ENCODE measurements at places on chromosomes 1 and 21.

GRCh38 chr1:94698759-94699502, 121.2 kb upstream of the SLC44A3 start:
- no peak for DNase-seq

- no peak for DNase-seq
Observed at GRCh38 chr1:89657886-89658285, 25.0 kb downstream of the LRRC8C start.

- no peak for DNase-seq
Observed at GRCh38 chr1:65343286-65343685, 33.9 kb downstream of the DNAJC6 start.

DNA sequence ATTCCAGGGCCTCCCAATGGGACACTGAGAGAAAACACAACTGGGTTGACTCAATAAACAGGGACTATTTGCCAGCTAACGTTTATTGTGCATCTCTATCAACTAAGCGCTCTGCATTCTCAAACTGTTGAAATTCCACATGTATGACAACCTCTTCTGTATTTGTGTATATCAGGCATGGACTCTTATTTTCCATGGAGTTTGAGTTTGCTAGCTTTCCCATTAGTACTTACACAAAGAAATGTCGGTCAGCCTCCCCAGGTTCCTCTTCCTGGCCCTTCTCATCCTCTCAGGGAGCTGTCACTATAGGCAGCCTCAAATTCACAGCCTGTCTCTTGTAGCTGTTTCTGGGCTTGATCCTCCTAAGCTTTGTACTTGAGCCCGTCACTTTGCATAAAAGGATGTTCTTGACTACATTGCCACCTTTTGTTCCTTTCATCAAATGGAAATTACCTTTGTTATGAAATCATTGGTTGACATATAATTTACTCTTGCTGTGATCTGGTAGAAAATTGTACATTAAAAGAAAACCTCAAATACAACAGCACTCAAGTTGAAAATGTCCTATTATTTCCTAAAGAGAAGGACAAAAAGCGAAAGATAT, 60.0 kb upstream of the NTPCR start:
- DNase-seq: no peak

- DNase-seq: no peak
Observed at GRCh38 chr1:2353551-2354438, 37.6 kb downstream of the MORN1 start.

GRCh38 chr21:44846485-44847260, 26.8 kb downstream of the PTTG1IP start:
- DNase-seq: no peak

DNA sequence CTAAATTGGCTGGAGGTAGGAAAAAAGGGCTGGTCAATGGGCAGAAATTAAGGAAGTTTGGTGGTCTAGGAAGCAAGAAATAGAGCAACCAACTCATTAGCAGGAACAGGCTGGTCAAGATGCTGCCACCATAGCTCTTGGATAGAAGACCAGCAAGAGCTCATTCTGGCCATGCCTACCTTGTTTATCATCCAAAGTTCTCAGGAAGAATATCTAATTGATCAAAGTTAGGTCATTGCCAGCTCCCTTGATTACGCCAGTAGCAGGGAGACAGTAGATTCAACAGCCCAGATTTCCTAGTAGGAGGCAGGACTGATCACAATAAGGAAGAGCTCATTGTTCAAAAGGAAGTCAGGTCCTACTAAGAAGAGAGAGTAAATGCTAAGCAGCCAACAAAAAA, 370.2 kb downstream of the GPATCH2 start:
- no peak for DNase-seq

DNA sequence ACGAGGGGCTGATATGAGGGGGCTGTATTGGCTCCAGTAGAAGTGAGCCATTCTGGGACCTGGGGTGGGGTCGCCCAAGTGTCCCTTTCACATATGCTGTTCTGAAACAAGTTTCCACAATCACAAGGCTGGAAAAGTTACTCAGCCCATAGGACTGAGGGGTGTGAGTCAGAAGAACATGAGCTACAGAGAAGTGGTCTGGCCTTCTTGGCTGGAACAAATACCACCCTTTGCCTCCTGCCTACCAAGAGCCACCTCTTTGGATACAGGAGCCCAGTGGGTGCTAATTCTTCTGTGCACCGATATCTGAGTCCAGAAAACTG, 42.4 kb downstream of the MEF2D start:
- DNase-seq: no peak

DNA sequence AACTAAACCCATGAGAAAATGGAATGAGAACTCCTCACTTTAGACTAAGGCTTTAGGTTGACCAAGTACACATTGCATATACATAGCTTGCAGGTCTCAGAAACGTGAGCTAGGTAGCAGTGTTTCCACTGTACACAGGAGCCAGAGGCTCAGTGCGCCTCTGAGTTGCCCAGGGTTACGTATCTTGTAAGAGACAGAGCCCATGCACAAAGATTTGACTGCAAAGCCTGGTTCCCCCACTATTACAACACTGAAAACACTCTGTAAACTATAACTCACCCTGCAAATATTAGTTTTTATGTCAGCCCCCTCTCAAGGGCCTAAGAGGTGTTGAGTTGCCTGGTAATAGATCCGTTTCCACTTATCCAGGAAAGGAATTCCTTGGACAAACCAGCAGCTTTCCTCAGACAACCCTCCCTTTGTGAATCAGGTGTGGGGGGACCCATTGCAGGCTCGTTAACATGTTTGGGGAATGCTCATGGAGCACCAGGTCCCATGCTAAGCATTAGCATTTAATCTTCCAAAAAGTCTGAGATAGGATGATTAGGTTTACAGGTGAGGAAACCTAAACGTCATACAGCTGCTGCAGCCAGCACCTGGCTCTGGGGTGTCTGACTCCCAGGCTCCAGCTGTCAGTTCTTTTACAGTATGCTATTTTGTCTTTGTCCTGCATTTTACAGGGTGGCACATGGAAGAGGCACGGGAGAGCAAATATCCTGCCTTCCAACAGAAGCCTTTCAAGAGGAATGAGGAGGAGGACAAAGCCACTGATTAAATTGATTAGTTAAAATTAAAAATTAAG, 25.7 kb downstream of the TENT5C start:
- no peak for DNase-seq

GRCh38 chr1:46246548-46247435, 771 bp upstream of the RAD54L start:
- no peak for DNase-seq

GRCh38 chr1:38964140-38964548, 22.5 kb upstream of the RHBDL2 start:
- DNase-seq: no peak

GRCh38 chr1:51514733-51515132, 4.3 kb downstream of the EPS15 start:
- no peak for DNase-seq

DNA sequence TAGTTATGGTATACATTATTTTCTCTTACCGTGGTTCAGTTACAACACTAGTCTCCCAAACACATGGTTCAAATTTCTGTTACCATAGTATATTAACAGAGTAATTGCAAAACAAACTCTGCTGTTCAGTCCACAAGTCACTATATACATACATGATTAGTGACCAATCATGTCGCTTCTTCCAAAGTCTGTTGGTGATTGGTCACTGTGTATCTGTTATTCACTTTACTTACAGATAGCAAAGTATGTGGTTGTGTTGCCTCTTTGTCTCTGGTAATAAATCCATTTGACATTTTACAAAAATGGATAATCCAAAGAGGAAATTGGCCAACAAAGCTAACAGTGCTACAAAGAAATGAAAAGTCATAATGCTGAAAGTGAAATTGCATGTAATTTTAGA, 107.2 kb downstream of the RABGAP1L start:
- no peak for DNase-seq

GRCh38 chr1:71882637-71883036, 399.7 kb downstream of the NEGR1 start:
- no peak for DNase-seq

DNA sequence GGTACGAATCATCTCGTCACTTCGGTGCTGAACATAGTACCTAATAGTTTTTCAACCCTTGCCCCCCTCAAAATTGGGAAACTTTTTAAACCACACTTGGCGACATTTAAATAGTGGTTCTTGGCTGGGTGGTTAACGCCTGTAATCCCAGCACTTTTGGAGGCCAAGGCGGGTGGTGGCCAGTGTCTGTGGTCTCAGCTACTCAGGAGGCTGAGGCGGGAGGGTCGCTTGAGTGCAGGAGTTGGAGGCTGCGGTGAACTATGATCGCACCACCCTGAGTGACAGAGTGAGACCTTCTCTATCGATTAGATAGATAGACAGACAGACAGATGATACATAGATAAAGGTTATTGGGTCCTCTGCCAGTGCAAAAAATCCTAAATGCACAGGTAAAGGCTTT, 55.5 kb upstream of the RASAL2 start:
- DNase-seq: no peak

- no peak for DNase-seq
Observed at GRCh38 chr1:175714350-175714749, 29.0 kb downstream of the TNR start.

- DNase-seq: no peak
Observed at GRCh38 chr1:239493811-239494414, 107.5 kb downstream of the CHRM3 start.

DNA sequence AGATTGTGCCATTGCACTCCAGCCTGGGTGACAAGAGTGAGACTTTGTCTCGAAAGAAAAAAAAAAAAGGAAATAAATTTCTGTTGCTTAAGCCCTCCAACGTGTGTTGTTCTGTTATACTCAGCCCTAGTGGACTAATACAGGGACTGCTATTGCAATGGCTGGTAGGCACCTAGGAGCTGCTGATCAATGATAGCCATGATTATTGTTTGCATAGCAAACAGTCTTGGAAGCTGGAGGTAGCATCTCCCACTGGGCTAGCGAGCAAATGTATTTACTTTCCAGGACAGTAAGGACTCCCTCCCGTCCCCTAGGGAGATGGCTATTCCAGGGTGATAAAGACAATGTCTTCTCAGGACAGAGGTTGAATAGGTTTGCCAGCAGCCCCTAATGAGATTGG, 13.5 kb upstream of the TNFRSF8 start:
- no peak for DNase-seq

DNA sequence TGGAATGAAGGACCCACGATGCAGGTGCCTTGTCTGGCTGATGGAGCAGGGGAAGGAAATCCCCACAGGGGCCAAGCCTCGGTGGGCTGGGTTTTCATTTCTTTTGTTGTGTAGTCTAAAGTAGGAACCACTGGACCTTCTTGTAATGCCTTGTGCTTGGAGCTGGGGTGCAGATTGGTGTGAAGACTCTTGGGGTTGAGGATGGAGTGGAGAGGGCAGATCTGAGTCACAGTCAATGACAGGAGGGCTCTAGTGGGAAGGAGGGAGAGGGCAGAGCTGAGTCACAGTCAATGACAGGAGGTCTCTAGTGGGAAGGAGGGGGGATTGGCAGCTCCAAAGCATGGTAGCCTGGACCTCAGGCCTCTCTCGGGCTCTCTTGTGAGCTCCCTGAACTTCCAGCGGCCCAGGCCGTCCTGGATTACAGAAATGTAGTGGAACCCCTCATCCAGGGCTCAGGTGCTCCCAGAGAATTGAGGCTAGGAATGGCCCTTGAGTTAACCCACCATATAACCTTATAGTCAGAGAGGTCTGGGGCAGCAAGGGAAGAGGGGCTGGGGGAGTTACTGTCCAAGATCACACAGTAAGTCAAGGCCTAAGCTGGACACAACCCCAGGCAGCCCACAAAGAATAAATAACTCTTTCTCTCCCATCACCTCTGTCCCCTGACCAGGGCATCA, 313.8 kb downstream of the MATN1 start:
- no peak for DNase-seq

GRCh38 chr1:159993911-159994310, 37.9 kb downstream of the PIGM start:
- no peak for DNase-seq

DNA sequence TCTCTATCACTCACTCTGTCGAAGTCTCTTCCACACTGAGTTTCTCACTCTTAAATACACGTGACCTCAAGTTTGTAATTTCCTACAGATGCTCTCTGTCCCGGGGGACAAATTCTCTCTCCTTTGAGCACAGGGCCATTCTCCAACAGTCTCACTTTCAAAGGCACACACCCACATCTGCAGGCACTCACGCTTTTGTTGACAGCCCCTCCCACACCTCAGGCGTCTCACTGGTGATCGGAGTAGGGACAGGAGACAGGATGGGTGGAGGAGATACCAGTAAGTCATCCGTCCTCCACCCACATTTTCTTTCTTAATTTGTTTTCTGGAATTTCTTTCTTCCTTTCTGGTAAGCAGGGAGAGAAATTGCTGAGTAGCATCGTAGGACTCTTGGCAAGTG, 40.6 kb upstream of the GREM2 start:
- no peak for DNase-seq

DNA sequence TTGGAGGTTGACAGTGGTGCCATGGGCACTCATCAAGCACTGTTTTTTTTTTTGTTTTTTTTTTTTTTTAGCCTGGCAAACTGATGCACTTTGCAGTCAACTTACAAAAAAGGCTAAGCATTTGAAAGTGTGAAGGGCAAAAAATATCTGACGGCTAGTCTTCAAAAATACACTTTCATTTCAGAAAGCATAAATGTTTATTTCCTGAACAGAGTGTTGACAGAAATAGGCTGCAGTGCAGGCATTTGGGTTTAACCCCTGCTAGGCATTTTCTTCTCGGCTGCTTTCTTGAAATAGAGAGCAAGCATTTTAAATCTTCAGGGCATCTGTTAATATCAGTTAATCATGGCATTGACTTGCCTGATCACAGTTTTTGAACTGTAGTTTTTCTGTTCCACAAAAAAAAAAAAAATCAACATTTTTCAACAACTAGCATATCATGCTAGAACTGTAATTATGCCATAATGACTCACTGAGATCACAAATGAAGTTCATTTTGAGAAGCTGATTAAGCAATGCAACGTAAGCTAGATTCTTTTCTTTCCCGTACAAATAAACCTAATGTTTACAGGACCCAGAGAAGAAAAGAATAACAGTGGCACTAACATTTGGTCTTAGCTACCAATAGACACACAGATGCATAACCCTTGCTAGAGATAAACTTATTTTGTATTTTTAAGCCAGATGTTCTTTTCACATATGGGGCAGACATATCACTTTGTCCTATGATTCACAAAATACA, 100.4 kb upstream of the USH2A start:
- DNase-seq: no peak

DNA sequence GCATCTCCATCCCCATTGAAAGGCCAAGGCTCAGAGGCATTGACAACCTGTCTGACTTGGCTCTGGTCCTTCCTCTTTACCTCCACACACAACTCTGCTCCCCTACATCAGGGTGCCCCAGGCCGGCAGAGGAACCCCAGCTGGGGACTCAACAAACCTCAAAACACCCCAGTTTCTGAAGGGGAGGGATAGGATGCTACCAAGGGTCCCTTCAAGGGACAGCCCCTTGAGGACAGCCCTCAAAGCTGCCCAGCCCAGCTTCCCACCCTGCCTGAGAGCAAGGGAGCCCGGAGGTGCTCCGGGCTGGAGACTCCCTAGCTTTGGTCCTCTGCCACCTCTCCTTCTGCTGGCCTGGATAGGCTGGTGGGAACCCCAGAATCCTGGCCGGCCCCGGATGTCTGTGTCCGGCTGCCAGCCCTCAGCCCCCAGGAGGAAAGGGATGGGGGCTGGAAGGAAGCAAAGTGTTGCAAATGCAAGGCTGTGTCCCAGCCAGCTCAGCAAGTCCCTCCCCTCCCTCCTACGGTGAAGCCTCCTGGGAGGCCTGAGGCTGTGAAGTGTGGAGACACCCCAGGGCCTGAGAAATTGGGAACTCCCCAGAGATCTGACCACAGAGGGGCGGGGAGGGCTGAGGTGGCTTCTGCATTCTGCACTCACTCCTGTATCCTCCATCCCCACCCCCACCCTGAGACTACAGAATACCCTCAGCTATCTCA, 1.1 kb upstream of the MARCKSL1 start:
- DNase-seq: no peak

GRCh38 chr1:164635803-164636731, 77.1 kb downstream of the PBX1 start:
- DNase-seq: no peak

Data from stimulated activated CD8-positive, alpha-beta memory T cell treated with anti-CD3 and anti-CD28 coated beads, Interleukin-4, amount 100 ng/mL, for 1 hour (primary cell).